ENCODE measurements at places on chromosomes 1 and 21.

DNA sequence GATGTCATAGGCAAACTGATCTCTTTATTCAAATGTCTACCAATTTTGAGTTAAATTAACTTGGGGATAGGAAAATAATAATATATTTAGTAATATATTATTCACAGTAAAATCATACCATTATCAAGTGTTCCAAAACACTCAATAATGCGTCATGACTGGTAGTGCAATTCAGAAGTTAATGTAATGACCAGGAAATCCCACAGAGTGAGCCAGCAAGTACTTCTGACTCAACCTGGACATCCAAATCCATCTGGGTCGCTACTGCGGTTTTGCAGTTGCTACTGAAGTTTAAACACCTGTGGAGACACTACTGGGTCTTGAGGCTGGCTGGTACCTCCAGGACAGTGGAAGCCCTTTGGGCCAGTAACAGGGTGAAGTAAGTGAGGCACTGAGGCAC, 44.8 kb downstream of the DPYD start:
- no peak for DNase-seq

GRCh38 chr1:43936431-43937151, 3.0 kb downstream of the ARTN start:
- DNase-seq: no peak

- DNase-seq: no peak
Measured at GRCh38 chr1:38310079-38310478, 263.5 kb upstream of the POU3F1 start.

DNA sequence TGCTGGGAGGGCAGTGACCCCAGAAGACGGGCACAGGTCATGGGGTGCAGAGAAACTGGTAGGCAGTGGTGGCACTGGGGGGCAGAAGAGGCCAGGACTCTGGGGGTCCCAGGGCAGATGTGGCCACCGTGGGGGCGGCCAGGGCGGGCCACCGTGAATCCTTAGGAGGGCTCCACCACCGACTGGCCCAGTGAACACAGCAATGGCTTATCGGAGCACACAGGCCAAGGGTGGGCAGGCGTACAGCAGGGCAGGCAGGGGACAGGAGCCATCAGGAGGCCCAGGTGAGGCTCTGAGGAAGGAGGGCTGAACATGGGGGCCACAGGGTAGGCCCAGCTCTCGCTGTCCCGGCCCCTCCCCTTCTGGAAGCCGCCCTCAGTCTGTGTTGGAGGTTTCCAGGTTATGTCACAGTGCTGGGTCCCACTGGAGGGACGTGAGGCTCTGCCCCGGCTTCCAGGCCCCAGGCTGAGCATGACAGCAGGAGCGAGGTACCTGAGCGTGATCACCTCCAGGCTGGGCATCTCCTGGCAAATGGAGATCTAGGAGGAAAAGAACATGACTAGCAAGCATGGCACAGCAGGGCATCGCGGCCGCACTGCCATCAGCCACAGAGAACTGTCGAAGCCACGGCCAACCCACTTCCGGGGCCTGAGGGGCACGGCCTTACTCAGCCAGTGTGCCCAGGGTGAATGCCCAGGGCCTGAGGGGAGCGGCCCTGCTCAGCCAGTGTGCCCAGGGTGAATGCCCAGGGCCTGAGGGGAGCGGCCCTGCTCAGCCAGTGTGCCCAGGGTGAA, 3.7 kb downstream of the CFAP410 start:
- DNase-seq: no peak

- DNase-seq: no peak
Measured at GRCh38 chr1:76870037-76870436, 2.8 kb downstream of the ST6GALNAC5 start.

GRCh38 chr1:204373911-204374310, 14.2 kb upstream of the PLEKHA6 start:
- no peak for DNase-seq

DNA sequence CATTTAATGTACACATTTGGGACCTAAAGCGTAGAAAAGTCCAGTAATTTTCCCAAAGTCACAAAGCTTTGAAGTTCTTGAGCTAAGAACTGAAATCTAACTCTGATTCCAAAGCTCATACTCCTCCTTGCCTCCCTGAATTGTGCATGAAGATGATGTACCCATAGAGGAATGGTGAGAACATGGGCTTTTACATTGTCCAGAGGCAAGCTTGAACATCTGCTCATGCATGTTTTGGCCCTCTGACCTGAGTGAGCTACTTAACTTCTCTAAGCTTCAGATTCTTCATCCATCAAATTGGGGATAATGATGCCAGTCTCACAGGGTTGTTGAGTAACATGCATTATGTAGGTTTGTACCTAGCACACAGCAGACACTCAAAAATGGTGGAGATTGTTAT, 258.4 kb upstream of the HOOK1 start:
- no peak for DNase-seq

GRCh38 chr1:84721152-84721551, 30.9 kb upstream of the SSX2IP start:
- no peak for DNase-seq

Data from NAMALWA (cell line).